ENCODE measurements at places on chromosomes 16 and 17.

DNA sequence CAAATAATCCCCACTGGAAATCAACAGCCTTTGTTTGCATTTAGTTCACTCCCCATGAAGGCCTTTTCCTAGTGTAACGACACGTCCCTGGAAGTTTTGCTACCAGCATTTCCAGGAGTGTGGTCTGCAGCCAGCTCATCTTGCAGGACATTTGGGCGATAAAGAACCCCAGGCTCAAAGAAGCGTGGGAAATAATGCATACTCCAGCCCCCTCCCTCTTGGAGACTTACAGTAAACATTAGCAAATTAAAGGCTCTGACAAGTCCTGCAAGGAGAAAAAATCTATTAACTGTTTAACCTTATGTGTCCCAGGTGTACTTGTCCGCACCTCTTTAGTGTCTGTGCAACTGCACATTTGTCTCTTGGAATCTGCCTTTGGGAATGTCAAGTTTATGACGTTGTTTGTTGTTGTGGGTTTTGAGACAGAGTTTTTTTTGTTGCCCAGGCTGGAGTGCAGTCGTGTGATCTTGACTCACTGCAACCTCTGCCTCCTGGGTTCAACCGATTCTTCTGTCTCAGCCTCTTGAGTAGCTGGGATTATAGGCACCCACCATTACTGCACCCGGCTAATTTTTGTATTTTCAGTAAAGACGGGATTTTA is 131.1 kb downstream of the ABCC1 start:
- DNase-seq = no peak

GRCh38 chr16:81848306-81848853 is 69.3 kb downstream of the PLCG2 start:
- DNase-seq = no peak

DNA sequence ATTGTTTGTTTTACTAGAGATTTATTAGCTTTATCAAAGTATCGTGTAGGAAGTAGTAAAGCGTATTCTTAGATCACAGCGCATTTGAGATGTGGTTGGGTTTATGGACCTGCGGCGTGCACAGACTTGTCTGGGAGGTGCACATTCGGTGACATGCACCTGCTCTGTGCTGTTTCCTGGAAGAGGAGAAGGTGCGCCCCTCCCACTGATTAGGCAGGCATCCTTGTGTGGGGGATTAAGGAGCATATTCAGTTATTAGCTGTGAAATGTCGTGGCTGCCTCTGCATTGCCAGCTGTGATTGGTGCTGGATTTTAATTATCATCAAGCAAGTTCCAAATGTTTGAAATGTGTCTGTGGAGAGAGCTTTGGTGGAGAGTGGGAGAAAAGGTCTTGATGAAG is 903.8 kb upstream of the RBFOX1 start:
- DNase-seq = no peak

GRCh38 chr16:50573279-50573678 is 25.1 kb downstream of the NKD1 start:
- DNase-seq = no peak

DNA sequence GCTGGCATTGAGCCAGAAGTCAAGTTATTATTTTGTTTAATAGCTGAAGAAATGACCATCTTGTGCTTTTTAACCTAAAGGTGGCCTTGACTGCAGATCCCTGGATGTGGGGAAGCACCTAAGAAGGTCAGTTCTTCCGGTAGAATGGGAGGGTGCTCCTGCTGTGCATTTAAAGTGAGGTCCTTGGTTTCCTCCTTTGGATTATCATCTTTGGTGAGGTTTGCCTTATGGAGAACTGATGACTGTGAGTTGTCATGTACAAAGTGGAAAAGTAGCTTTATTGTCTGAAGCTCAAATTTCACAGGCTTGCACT is 66.5 kb downstream of the PCTP start:
- DNase-seq = no peak

GRCh38 chr16:58024486-58025350 is 836 bp upstream of the MMP15 start:
- DNase-seq = peak; percentile 10

GRCh38 chr16:70563636-70564035 is 40.0 kb downstream of the SF3B3 start:
- no peak for DNase-seq

DNA sequence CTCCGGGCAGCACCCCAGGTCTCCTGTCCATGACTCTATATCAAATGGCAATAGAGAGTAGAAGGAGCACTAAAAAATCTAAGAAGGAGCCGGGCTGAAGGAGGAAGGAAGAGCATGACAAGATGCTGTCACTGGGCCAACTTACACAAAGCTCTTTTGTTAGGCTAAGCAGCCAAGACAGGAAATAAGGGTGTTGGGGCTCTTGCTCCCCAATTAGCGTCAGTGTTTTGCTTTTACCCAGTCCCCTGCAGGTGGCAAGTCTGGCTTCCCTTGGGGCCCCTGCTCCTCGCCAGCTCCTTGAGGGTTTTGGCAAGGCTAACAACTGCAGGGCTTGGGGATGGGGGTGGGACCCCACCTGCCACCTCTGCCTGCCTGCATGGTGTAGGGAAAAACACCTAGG is 120.5 kb downstream of the CCT6B start:
- no peak for DNase-seq

- DNase-seq = no peak
Measured at GRCh38 chr17:57269598-57270255, 13.4 kb downstream of the MSI2 start.

GRCh38 chr16:83606486-83607030 is 201.2 kb upstream of the HSBP1 start:
- no peak for DNase-seq

- no peak for DNase-seq
Measured at GRCh38 chr17:49845321-49845720, 2.5 kb downstream of the TAC4 start.

DNA sequence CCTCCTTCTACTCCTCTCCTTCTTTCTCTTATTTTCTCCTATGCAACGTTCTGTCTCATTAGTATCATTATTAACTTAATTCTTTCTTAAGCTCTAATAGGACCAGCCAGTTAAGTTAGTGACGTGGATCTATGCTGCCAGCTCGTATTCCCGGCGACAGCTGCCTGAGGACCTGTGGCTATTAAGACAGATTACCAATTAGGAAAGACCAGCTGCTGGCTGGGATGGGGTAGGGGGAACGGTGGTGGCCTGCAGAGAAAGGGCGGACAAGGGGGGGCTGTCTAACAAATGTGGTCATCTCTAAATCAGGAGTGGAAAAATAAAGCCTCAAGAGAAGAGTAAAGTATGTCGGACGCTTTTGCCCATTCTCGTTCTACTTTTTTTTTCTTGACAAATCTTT is 770 bp upstream of the MYH3 start:
- no peak for DNase-seq

DNA sequence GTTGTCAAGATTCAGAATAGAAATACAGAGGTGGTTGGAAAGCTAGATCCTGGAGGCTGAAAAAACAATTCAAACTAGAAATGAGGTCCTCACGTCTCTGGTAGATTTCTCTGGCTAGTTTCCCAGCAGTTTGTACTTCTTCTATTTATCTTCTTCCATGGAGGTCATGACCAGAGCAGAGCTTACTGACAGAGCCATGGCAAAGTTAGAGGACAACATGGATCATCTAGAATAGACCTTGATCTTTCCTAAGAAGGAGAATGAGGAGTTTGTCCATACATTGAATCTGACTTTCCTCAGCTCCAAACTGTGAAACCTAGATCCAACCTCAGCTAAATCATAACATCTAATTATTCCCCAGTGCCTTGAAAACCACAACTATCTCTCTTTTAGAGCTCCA is 900.8 kb upstream of the GOT2 start:
- DNase-seq = no peak

DNA sequence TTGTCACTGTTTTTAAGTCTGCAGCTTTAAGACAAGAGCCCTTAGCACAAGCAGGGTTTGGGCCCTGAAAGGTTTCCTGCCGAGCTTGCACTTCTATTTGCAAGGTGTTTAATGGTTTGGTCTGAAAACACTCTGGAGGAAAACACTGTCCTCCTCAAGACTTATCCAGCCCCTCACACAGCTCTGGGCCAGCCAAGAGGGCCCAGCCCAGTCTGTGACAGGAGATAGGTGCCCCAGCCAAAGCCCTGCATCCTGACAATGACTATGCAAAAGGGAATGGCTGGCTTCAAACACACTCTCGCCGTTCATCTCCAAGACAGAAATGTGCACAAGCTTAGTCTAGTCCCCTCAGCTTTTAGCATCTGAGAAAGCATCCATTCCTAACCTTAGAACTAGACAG is 26.9 kb downstream of the MPG start:
- no peak for DNase-seq

DNA sequence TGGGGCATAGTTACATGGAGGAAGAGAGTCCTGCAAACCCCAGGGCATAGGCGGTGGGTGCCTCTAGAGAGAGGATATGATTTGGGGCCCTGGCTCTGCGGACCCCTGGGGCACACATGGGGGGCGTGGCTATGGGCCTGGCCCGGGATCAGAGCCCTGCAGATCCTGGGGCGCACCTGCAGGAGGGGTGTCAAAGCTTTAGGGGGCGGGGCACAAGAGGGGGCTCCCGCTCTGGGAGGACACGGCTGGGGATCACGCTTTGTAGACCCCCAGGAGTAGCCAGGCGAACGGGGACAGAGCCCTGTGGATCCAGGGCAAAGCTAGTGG is 497 bp downstream of the BCL7C start:
- no peak for DNase-seq

DNA sequence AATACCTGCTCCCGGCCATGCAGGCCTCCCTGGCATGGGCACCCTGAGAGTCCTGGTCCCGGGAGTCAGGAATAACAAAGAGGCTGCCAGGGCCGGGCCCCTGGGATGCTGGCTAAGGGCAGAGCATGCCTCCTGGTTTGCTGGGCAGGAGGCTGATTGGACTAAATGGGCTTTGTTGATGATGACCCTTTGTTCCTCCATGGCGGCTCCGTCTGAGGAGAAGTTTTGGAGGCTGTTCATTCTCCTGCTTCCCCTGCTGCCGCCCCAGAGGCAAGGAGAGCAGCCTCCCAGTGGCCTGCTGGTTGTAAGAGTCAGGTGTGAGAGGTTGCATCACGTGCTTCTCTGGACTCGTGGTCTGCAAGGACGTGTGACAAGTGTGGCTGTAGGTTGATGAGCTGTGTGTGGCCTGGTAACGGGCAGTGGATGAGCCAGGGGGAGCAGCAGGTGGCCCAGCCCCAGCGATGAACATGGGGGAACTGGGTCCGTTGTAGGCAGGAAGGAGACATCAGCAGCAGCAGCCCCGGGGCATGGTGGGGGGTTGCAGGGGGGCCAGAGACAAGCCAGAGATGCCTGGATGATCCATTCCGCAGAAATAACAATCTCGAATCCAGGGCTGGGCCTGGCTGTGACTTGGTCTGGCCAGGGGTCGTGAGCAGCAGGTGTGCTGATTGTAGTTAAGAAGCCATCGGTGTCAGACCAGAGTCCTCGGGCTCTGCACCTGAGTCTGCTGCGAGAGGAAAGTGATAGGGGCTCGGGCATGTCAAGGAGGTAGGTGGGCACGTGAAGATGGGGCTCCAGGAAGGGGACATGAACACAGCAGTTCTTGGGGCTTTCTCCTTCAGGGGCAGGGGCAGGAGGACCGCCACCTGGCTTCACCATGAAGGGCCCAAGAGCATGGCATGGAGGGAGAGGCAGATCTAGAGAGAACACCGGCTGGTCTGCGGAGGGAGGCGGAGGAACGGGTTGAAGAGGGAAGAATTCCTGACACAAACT is 101.4 kb downstream of the TNFRSF13B start:
- no peak for DNase-seq

- no peak for DNase-seq
Measured at GRCh38 chr17:45946841-45947256, 52.2 kb upstream of the STH start.

GRCh38 chr16:90046971-90047713 is 27.9 kb upstream of the DBNDD1 start:
- DNase-seq = no peak

DNA sequence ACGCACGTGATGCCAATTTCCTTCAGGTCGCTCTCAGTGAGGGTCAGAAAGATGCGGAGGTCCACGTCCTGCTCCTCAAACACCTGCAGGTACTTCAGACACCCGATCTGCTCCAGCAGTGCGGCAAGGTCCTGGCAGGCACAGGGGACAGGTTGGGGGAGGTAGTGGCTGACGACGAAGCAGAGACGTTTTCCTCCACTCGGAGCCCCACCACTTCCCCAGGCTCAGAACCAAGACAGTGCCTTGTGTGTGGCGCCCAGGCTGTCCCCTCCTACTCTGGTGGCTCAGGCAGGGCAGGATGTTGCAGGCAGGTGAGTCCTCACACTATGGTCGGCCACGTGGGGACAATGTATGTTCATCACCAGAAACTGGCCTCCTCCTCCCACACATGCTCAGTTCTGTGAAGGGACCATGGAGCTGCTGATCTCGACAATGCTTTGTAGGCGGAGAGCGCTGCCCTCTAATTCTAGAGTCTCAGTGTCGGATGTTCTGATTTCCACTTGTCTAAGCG is 5.7 kb downstream of the NUDT16L1 start:
- DNase-seq = no peak

DNA sequence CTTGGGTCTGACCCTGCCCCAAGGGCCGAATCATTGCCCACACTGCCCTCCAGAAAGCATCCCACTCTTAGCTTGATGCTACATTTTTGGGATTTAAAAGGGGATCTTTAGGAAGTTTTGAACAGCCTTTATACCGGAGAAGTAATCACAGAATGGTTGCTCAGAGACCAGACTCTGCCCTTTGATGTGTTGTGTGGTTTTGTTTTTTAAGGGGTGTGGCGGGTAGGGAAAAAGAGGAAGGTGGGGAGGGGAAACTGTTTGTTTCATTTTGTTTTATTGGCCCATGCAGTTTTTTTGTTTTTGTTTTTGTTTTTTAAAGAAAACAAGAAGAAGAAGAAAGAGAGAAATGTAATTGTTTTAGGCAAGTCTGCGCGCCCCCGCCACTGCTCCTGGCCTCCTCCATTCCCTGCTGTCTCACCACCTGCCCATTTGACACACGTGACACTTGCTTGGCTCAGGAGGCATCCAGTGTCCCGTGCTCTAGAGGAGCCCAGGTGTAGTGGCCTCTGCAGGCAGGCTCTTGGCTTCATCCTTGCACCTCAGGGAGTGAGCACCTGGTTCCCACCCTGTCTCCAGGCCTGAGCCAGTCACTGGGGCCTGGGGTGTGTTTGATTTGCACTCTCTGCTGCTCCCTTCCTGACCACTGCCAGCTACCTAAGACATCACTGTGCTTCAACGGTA is 35.7 kb downstream of the GNAO1 start:
- DNase-seq = no peak

- no peak for DNase-seq
Measured at GRCh38 chr16:49800876-49801275, 55.0 kb downstream of the ZNF423 start.

GRCh38 chr17:33651686-33652085 is 358.6 kb upstream of the ASIC2 start:
- DNase-seq = no peak

GRCh38 chr17:10130263-10130662 is 68.1 kb downstream of the GAS7 start:
- DNase-seq = no peak

- DNase-seq = no peak
Measured at GRCh38 chr17:44905006-44906000, 6.1 kb upstream of the EFTUD2 start.

- DNase-seq = no peak
Measured at GRCh38 chr16:59950431-59950830, 1216.3 kb upstream of the GOT2 start.

DNA sequence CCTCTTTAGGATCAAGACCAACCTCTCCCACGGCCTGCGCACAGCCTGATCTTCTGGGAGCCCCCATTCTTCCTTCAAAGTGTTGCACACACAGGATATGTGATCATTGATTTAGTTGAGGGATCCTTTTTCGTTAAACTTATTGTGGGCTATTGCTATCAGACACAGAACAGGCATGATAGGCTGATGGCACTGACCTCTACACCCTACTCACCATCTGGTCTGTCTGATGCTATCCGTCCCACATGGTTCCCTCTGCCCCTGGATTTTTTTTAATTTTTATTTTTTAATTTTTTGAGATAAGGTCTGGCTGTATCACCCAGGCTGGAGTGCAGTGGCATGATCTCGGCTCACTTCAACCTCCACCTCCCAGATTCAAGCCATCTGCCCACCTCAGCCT is 19.2 kb upstream of the LITAF start:
- DNase-seq = no peak

All from effector memory CD8-positive, alpha-beta T cell (primary cell).